ENCODE measurements at places on chromosomes 1 and 21.
A peak's percentile ranks its signal among the peaks of the same experiment; 100 is the strongest.

GRCh38 chr1:163399001-163399400 is 77.2 kb downstream of the NUF2 start:
- no peak overlapping the region for H3K27ac ChIP-seq
- no peaks in the 10 kb centered on the region for H3K27me3 ChIP-seq
- H3K36me3 ChIP-seq: no peaks in the 10 kb centered on the region
- no peaks in the 10 kb centered on the region for H3K4me1 ChIP-seq
- no peak for DNase-seq
- H3K4me3 ChIP-seq: no peak overlapping the region

GRCh38 chr1:6207075-6207885 is 1.4 kb downstream of the RNF207 start:
- no peaks in the 10 kb centered on the region for H3K27me3 ChIP-seq
- no peaks in the 10 kb centered on the region for H3K36me3 ChIP-seq
- H3K4me3 ChIP-seq: no peak overlapping the region
- H3K27ac ChIP-seq: no peak overlapping the region
- no peak for DNase-seq
- peaks cover 49% of the 10 kb centered on the region for H3K4me1 ChIP-seq

GRCh38 chr1:186802388-186802787 is 26.4 kb upstream of the PLA2G4A start:
- H3K27ac ChIP-seq: no peak overlapping the region
- no peaks in the 10 kb centered on the region for H3K4me1 ChIP-seq
- no peaks in the 10 kb centered on the region for H3K36me3 ChIP-seq
- no peak overlapping the region for H3K4me3 ChIP-seq
- no peaks in the 10 kb centered on the region for H3K27me3 ChIP-seq

GRCh38 chr1:36621531-36621930 is 138.8 kb upstream of the CSF3R start:
- H3K4me1 ChIP-seq: peaks cover 12% of the 10 kb centered on the region
- no peaks in the 10 kb centered on the region for H3K36me3 ChIP-seq
- H3K27ac ChIP-seq: no peak overlapping the region
- H3K4me3 ChIP-seq: no peak overlapping the region

- H3K4me1 ChIP-seq: peaks cover 27% of the 10 kb centered on the region
- H3K4me3 ChIP-seq: no peak overlapping the region
- no peak for DNase-seq
- no peaks in the 10 kb centered on the region for H3K27me3 ChIP-seq
- no peak overlapping the region for H3K27ac ChIP-seq
These were observed 64.4 kb downstream of the MAP3K7CL start for GRCh38 chr21:29194847-29195246.

DNA sequence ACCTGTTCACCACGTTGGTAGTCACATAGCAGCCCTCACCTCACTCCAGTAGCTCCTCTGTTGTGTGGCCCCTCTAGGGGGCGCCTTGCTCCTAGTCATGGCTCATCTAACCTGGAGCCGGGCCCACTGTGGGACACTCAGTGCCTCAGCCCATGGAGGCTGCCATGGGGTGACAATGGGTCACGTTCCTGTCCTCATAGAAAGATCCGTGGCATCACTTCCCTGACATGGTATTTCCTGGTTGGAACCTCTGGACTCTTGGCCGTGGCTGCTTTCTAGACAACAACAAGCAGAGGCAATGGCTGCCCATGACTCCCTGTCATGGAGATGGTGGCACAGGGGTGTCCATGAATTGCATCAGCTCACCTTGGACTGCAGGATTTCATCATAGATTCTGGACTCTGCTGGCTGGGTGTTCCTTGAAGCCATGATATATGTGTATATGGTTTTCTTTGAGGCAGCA is 27.5 kb upstream of the SLAMF6 start:
- no peak overlapping the region for H3K4me3 ChIP-seq
- H3K36me3 ChIP-seq: peaks cover 3% of the 10 kb centered on the region
- DNase-seq: no peak
- H3K4me1 ChIP-seq: peaks cover 16% of the 10 kb centered on the region

GRCh38 chr1:201096041-201096461 is 16.2 kb downstream of the CACNA1S start:
- no peak for DNase-seq
- H3K4me3 ChIP-seq: no peak overlapping the region
- no peak overlapping the region for H3K27ac ChIP-seq
- no peaks in the 10 kb centered on the region for H3K36me3 ChIP-seq
- H3K27me3 ChIP-seq: no peaks in the 10 kb centered on the region

GRCh38 chr1:3865606-3866160 is 8.4 kb downstream of the DFFB start:
- H3K27ac ChIP-seq: no peak overlapping the region
- DNase-seq: no peak
- no peaks in the 10 kb centered on the region for H3K27me3 ChIP-seq
- H3K4me1 ChIP-seq: no peaks in the 10 kb centered on the region
- no peak overlapping the region for H3K4me3 ChIP-seq

DNA sequence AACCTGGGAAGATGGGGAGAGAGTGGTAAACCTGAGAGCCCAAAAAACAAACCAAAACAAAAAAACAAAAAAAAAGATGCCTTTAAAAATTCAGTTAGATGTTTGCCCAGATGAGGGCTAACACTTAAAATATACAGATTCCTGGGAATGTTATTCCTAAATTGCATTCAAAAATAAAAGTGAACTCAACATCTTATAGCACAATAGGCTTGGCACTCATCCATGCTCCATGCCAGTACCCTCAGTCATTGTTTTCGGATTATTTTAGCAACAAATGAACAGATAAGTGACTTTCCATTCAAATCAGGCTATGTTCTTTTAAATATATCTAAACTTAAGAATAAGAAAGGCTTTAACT is 3.7 kb downstream of the ATP1A1 start:
- no peaks in the 10 kb centered on the region for H3K36me3 ChIP-seq
- H3K4me1 ChIP-seq: peaks cover 85% of the 10 kb centered on the region
- H3K4me3 ChIP-seq: no peak overlapping the region
- H3K27ac ChIP-seq: peak overlapping the region; percentile 89

DNA sequence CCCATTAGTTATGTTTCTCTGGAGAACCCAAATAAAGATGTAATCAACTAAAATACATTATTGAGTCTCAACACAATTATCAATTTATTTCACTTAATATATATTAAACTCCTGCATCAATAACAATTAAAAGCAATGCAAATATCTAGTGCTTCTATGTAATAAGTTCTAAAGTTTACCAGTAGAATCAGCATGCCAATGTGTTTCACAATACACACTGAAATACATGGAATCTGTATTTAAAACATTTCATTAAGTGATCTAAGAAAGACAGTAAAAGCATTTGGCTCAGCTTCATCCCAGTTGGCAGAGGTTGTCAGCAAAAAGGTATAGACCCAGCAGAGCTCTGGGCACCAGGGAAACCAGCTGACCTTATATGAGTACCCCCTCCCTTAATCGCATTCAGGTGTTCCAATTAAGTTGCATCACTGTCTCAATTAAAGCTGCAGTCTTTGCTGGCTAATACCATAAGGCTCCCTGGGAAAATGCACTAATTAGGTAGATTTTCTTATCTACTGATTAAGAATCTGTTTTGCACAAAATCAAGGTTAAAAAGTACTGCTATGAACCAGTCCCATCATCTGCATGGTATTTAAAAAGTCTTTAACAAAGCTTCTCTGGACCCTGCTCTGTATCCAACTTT is 63.1 kb downstream of the NIBAN1 start:
- no peaks in the 10 kb centered on the region for H3K27me3 ChIP-seq
- H3K4me1 ChIP-seq: peaks cover 62% of the 10 kb centered on the region
- H3K27ac ChIP-seq: no peak overlapping the region
- DNase-seq: no peak
- no peaks in the 10 kb centered on the region for H3K36me3 ChIP-seq

DNA sequence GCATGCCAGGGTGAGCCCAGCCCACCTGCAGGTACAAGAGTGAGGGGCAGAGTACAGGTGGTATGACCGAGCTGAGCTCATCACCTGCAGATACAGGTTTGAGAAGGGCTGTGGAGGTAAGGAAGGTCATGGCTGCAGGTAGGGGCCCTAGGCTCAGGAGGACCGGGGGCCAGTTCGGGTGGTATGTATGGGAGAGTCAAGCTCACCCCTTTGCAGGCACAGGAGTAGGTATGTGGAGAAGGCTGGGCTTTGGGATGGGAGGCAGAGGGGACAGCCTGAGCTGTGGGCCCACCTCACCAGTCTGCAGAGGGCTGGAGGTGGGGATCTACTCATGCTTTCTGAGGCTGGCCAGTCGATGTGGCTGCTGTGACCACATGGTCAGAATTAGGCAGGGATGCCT is 17.2 kb downstream of the PODN start:
- H3K4me3 ChIP-seq: no peak overlapping the region
- H3K36me3 ChIP-seq: no peaks in the 10 kb centered on the region
- H3K27me3 ChIP-seq: no peaks in the 10 kb centered on the region
- H3K27ac ChIP-seq: no peak overlapping the region

Measured in body of pancreas (tissue), 4 donors.